NCI-H1092 treated with DMSO at 0.1 percent for 48 hours (cell line): ENCODE measurements at places on chromosomes 16 and 17.

GRCh38 chr16:75039941-75040340, 41.1 kb downstream of the ZNRF1 start:
- DNase-seq, result no peak

DNA sequence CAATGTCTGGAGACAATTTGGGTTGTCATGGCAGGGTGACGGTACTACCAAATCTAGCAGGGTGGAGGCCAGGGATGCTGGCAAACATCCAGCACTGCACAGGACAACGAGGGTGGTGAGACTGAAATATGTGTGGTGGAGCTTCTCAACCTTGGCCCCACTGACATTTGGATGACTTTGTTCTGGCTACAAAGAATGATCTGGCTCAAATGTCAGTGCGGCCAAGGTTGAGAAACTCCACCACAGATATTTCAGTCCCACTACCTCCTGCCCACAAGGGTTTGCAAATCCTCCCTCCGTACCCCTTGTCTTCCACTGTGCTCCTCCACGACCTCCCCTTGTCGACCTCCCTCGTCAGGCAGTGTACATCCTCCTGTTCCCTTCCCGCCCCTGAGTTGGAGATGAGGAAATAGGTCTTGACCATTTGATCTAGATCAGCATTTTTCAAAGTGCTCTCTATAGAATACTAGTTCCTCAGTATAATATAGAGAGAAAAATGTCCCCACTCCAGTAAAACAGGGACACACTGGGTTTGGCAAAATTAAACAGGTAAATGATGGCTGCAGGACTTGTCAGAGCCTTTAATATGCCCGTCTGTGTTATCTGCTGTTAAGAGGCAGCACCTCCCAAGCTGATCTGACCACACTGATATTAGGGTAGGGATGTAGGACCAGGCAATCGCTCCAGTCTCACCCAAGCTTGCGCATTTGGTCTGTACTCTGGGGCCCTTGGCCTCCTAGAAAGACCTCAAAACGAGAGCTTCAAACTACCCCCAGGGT, 6.8 kb downstream of the OSGIN1 start:
- no peak for DNase-seq

DNA sequence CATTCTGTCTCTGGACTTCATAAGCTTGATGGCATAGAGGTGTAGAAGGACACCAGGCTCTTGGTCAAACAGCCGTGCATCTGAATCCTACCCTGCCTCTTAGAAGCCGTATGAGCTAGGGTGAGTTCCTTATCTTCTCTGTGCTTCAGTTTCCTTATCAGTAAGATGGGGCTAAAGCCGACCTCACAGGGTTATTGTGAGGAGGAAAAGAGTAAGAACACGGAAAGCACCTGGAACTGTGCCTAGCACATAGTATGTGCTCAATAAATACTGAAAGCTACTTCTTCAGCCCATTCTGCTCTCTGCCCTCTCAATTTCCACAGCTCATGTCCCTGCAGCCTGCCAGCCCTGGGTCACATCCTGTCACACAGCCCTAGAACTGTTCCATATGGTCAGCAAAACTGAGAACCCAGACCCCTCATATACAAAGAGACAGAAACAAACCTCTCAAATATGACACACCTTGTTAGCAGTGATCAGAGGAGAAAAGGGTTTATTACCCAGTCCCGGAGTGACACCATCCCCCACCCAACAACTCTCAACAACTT, 17.0 kb upstream of the UBTF start:
- no peak for DNase-seq

GRCh38 chr17:34721326-34721725, 141.9 kb downstream of the TMEM132E start:
- peak; percentile 68 for DNase-seq

DNA sequence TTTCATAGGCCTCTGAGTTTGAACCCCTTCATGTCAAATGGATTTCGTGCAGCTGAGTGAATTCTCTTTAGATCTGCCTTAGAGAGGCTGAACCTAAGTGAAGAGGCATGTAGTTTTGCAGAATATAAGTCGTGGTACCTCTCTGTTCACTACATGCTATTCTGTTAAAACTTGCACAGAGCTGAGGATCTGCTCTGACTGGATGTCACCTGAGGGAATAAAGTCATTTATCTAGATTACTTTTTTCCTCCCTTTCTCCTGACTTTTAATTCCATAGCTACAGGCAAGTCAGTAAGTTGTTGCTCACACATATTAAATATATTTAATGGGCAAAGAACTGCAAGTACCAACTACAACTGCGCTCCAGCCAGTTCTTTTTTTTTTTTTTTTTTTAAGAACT, 64.7 kb downstream of the WNT3 start:
- no peak for DNase-seq

GRCh38 chr17:80220736-80221215, 549 bp downstream of the SLC26A11 start:
- DNase-seq, result peak; percentile 6

GRCh38 chr16:27723711-27724481, 174.0 kb downstream of the KATNIP start:
- DNase-seq, result peak; percentile 10

- DNase-seq, result no peak
These were observed 12.9 kb downstream of the TRIM37 start for GRCh38 chr17:59093702-59094231.

- DNase-seq, result no peak
These were observed 162.8 kb upstream of the ZFHX3 start for GRCh38 chr16:73210686-73211085.

DNA sequence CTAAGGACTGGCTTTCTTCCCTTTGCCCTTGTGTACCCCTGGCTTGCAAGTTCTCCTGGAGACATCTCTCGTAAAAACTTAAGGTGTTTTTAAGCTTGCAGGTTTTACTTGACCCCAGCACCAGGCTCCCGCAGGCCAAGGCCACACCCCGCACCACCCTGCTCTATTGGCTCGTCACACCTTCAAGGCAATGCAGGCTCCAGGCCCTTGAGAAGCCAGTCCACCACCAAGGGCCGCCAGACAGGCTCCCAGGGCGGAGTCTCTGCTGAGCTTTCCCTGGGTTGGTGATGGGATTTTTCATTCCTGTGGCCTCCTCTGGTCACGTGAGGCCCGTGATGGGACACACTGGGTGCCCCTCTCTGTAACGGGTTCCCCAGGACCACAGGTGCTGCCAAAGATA, 9.9 kb downstream of the CSNK1D start:
- no peak for DNase-seq

GRCh38 chr17:72030067-72030899, 90.5 kb upstream of the SOX9 start:
- DNase-seq, result no peak
